ENCODE measurements at places on chromosomes 6 and 20.

DNA sequence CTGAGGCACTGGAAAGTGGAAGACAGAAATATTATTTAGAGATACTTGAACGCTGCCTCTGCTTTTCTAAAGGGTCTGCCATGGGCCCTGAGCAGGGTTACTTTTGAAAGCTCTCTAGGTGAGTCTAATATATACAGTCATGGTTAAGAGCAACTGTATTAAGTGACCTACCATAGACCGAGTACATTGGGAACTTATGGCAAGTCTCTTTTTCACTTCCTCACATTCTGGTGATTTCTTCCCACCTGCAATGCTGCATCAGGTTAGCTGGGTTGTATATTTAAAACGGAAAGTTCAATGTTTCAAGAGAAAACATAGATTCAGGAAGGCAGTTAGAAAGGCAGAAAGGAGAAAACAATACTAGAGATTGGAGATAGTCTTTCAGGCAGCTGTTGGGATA, 154.7 kb downstream of the PHF3 start:
- DNase-seq = no peak

DNA sequence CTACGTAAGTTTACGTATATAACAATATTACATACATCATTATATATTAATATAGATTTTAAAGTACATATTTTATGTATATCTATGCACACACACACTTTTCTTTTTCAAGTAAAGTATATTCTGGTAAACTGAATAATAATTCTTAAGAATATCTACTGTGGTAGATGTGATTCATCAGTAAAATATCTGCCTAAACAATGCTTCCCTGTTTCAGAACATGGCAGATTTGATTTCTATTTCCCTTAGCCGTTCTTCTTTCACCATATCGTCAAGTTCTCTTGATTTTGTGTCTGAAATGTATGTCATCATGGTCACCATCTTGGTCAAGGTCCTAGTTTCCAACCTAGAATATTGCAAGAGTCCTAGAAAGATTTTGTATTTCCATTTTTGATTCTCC, 195.6 kb downstream of the HDGFL1 start:
- DNase-seq = no peak

DNA sequence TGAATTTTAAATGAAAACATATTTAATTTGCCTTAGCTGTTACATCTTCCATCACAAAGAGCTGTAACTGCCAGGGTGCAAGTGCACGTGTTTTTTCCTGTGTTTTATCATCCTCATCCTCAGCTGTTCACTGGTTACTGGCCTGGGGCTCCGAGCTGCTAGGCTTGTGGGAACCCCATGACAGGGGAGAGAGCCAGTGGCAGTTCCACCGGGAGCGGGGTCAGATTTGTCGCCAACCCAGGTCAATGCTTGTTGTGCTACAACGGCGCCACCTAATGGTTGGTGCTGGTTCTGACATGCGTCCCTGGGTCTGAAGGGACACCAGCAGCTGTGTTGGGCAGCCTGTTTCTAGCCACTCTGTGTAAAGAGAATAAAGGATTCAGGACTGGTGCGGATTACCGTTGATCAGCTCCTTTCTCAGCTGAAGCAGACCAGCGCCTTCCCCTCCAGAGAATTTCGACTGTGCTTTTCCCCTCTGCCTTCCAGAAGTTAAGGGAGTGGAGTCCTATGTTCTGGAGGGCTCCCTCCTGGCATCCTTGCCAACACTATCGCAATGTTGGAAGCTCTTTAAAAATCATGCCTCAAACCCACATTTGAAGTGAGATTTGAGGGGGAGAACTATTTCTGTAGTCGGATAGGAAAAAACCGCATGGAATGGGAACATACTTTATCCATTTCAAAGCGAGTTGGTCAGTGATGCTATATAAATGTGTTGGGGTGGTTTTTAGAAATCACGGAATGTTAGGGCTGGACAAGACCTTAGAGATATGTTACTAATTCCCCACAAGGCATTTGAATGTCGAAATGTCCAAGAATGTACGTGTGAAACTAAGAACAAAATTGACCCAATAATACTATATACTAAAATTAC, 32.1 kb downstream of the SUMO4 start:
- peak; percentile 72 for DNase-seq

DNA sequence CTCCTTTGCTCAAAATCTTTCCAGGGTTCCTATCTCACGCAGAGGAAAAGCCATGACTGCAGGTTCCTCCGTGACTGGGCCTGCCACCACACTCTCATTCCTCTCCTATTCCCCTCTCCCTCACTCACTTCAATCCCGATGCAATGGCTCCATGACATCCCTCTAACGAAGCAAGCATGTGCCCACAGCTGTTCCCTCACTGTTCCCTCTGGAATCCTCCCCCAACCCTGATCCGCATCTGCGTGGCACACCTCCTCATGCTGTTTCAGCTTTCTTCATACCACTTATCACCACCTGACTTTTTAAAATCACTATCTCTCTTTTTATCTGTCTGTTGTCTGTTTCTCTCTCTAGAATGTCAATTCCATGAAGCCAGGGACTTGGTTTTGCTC, 25.5 kb downstream of the ANGPT4 start:
- no peak for DNase-seq

DNA sequence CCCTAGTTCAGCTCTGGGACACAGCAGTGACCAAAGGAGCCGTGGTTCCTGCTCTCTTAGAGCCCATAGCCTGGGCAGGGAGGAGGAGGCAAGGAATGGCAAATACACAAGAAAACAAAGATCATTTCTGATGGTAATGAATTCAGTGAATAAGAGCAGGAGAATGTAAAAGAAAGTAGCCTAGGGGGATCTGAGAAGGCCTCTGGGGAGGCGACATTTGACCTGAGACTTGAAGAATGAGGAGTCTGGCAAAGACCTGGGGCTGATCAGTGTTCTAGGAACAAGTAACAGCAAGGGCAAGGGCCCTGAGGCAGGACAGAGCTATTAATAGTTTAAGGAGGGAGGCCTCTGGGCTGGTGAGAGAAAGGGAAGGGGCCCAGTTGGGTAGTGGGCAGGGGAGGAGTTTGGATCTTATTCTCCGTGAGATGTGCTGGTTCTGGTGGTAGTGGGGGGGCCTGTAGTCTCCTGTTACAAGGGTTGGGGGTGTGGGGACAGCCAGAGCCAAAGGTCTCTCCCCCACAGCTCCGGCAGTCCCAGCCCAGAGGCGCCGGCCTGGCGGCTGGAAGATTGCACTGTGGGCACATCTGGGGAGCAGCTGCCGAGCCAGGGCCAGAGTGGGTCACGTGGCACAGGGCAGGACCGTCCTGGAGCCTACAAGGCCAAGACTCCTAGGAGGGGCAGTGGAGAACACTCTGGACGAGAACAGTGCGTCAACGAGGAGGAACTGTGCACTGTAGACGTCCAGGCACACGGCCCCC, 9.3 kb upstream of the ID1 start:
- DNase-seq = no peak

GRCh38 chr6:16041327-16041726, 87.6 kb upstream of the MYLIP start:
- no peak for DNase-seq

All from Jurkat, Clone E6-1 (cell line).